ENCODE measurements at places on chromosomes 1 and 21.

- DNase-seq: no peak
These were observed 67.7 kb downstream of the MACF1 start for GRCh38 chr1:39272027-39272797.

DNA sequence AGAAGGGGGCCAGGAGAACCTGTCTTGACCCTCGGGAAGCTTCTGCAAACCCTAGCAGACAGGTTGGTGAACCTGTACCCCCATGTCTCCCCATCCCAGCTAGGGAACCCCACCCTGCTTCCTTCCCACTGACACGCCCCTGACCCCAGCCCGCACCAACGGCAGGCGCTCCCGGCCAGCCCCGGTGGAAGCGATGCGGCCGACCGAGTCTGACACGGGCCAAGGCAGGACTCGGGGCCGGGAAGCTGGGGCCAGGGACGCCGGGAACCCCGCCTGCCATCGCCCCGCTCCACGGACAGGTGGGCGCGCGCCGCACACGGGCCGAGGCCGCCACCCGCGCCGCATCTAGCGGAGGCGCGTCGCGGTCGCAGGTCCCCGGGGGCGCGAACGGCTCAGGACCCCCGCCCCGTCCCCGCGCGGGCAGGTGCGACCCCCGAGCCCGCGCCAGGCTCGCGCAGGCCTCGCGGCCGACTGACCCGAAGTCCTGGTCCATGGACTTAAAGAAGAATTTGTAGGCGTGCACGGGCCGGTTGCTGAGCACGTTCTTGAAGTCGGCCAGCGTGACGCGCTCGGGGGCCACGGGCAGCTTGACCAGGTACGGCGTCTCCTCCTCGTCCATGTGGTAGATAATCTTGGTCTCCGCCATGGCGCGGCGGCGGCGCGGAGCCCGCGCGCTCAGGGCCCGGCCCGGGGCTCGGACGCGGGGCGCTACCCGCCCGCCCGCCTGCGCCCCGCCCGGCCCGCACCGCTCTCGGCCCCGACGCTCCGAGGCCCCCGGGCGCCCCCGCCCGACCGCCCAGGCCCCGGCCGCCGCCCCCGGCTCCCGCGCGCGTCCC lies 580 bp downstream of the DVL1 start:
- no peak for DNase-seq

DNA sequence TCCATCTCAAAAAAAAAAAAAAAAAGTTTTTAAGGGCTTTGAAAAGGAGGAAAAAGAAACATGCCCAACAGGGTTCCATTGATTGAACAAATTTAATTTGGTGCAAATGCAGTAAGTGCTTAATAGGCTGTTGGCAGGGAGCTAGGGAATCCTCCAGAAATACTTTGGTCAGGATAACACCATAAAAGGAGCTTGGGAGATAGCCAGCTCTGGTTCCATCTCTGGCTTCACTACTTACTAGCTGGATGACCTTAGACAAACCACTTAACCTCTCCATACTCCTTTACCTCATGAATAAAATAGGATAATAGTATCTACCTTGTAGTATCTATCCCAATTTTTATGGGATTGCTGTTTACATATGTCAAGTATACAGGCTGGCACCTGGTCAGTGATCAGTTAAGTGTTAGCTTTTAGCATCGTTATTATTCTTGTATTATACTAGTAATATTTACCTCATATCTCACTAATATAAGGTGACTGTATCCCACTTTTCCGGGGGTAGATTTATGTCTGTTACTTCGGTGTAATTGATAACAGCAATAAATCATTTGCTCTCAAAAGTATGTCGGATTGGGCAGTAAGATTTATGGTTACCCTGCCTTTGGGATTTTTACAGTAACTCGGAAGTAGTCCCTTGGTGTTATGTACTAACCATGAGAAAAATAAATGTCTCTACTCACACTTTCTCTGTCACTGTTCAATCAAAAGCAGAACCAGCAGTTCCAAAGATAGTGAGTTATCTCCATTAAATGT lies 36.4 kb downstream of the BTG3 start:
- DNase-seq: no peak

DNA sequence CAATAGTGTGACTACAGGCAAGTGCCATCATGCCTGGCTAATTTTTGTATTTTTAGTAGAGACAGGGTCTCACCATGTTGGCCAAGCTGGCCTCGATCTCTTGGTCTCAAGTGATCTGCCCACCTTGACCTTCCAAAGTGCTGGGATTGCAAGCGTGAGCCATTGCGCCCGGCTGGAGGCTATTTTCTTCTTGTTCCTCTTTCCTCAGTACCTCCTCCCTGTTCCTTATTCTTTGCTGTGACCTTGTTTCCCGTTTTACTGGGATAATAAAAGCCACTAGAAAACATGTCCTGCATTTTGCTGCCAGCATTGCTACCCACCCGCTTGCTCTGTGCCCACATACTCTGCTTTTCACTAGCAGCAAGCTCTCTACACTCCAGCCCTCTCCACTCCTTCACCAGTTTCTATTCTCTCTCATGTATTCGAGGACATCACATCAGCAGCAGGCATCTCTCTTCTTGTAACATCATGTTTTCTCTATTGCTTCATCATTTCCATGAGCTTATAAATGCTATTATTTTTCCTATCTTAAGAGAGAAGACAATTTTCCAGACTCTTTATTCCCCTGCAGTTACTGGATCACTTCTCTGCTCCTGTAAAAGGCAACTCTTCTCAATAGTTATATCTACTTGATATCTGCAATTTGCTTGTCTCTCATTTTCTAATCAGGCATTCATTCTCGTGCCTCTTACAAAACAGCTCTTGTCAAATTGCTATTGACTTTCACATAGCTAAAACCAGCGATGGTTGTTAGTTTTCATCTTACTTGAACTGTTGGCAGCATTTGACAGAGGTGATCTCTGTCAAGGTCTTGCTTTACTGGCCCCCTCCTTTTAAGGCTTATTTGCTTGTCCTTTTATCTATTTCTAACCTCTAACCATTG lies 34.5 kb upstream of the C21orf91 start:
- DNase-seq: no peak

GRCh38 chr1:33180911-33181890 lies 642 bp downstream of the TRIM62 start:
- no peak for DNase-seq

DNA sequence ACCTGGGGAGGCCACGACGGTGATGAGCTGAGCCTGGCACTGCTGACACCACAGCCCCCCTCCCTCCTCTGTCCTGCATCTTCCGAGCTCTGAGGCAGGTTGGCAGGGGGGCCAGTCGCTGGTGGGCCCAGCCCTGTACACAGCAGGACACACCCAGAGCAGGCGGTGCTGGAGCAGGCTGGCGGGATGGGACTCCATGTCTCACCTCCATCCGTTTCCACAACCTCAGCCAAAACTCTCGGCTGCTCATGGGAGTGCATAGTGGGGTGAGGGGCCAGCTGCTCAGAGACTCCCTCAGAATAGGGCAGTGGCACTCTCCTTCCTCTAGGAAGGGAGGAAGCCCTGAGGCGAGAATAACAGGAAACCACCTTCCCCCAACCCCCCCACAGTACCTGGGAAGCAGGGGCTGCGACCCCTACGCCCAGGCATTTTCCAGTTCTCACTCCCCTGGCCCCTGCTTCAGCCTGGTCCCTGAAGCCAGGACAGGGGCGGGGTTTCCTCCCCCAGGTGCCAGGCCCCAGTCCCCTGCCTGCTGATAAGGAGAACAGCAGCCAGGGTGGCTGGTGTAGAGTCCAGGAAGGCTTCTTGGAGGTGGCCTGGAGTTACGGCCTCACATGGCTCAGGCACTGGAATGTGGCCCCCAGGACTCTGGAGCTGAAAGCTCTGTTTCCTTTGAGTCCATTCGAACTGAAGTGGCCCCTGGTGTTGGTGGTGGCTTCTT lies 3.2 kb upstream of the IBA57 start:
- no peak for DNase-seq

GRCh38 chr1:209854196-209854595 lies 26.4 kb downstream of the UTP25 start:
- no peak for DNase-seq

GRCh38 chr1:212791261-212791675 lies 309 bp downstream of the NSL1 start:
- DNase-seq: no peak

GRCh38 chr1:24486331-24487065 lies 16.1 kb upstream of the RCAN3 start:
- no peak for DNase-seq

DNA sequence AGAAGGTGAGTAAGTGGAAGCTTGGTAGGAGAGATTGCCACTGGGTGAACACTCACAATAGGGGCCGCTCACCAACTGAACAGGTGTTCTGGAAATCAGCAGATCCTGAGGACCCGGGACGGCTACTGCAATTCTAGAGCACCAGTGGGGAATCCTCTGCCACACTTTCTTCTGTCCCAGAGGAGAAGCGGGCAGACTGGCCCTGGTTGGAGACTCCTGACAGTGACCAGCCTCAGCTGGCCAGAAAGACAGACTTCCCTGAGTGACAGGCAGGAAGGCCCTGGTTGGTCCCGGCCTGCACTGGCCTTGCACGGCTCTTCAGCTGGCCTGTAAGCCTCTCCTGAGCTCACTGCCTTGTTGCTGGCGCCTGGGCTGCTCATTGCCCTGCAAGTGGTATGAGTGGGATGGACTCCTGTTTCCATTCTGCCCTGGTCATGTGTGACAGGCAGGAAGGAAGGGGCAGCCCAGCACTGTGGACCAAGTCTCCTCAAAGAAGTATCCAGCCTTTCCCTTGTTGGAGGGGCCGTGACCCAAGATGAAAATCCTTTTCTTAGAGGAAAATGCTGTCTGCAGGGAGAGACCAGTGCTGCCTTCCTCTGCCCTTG lies 34.5 kb downstream of the MAN1C1 start:
- no peak for DNase-seq

- no peak for DNase-seq
These were observed 494.7 kb downstream of the SMYD3 start for GRCh38 chr1:246012341-246012740.

GRCh38 chr1:226656201-226656600 lies 82.9 kb downstream of the ITPKB start:
- no peak for DNase-seq

GRCh38 chr1:12229386-12229834 lies 420 bp upstream of the VPS13D start:
- no peak for DNase-seq

GRCh38 chr21:45537746-45538291 lies 4.4 kb downstream of the SLC19A1 start:
- DNase-seq: no peak

DNA sequence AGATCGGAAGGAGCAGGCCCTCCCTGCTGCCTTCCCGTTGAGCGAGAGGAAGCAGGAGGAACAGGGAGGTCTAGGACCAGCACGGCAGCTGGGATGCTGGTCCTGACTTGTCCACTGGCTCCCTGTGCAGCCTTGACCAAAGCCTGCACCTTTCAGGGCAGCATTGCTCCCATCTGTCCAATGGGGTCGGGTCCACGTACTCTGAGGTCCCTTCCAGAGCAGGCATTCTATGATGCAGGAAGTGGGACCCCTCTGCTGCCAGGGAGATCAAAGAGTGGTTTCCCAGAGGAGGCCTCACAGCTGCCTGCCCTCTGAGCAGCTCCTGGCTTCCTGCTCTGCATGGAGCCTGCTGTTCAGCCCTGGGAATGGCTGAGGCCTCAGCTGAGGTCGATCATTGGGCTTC lies 21.7 kb upstream of the ZNF362 start:
- DNase-seq: no peak

GRCh38 chr1:26706315-26706714 lies 10.5 kb downstream of the ARID1A start:
- DNase-seq: no peak

GRCh38 chr1:6163973-6164617 lies 16.0 kb downstream of the CHD5 start:
- DNase-seq: no peak

- no peak for DNase-seq
These were observed 18.5 kb downstream of the SELL start for GRCh38 chr1:169692756-169693460.

DNA sequence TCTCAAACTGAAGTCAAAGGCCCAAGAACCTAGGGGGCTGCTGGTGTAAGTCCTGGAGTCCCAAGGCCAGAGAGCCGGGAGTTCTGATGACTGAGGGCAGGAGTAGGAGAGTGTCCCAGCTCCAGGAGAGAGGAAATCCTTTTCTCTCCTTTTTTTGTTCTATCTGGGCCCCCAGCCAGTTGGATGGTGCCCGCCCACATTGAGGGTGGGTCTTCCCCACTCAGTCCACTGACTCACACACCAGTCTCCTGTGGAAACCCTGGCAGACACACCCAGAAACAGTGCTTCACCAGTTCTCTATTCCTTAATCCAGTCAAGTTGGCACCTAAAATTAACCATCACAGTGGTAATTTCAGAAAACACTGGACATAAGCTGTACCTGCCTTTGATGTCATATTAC lies 12.7 kb upstream of the WDR26 start:
- DNase-seq: no peak

DNA sequence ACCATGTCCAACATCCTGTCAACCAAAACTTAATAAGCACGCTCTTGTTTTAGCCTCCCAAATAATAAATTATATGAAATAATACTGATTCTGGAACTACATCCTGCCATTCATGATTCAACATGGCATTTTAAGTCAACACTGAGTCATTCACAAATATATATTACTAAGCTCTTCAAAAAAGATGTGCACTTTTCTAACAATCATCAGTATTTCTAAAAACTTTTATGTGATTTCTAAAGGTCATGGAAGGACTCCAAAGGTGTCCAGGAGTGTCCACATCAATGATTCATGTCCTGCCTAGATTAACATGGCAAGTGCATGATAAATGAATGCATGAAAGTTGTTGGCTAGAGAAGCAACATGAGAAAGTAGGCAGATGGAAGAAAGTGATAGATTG lies 51.6 kb downstream of the NEGR1 start:
- no peak for DNase-seq

DNA sequence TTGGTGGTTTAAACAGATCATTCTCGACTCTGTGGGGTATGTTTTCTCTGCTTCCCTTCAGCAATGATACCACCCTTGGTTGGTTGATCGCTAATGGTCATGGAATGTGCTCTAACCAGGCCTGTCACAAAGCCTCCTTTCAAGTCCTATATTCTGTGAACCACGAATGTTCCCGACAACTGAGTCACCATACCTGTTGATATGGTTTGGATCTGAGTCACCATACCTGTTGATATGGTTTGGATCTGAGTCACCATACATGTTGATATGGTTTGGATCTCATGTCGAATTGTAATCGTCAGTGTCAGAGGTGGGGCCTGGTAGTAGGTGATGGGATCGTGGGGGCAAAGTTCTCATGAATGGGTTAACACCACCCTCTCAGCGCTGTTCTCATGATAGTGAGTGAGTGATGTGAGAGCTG lies 10.2 kb upstream of the CAMK2N1 start:
- no peak for DNase-seq

GRCh38 chr1:42164551-42165420 lies at the start of gene GUCA2A:
GUCA2A (minus strand) TSS chr1:42164745; CDS start chr1:42164712, 33 bp downstream.
- DNase-seq: no peak
